ENCODE measurements at places on chromosomes 11 and 22. TPM values are rescaled to one million over a fixed set of nuclear protein-coding genes. Genes with fewer than 3 reads are reported as not detected.

DLG2 gene
- total RNA-seq: 1.1 TPM

TFIP11 gene
- total RNA-seq: 58.5 TPM

UBQLNL gene
- total RNA-seq: 0.45 TPM

CCDC85B gene
- total RNA-seq: 39.4 TPM

APOA5 gene
- total RNA-seq: not detected

SMIM35 gene
- total RNA-seq: 0.27 TPM

BAD gene
- total RNA-seq: 34.2 TPM

TMEM151A gene
- not detected for total RNA-seq

BCR gene
- total RNA-seq: 45.6 TPM

SLC6A5 gene
- not detected for total RNA-seq

HTR3A gene
- not detected for total RNA-seq

USP2 gene
- total RNA-seq: 0.22 TPM

COMMD9 gene
- total RNA-seq: 47.1 TPM

CRYBB3 gene
- 0.57 TPM for total RNA-seq

CRYBB1 gene
- not detected for total RNA-seq

PLEKHB1 gene
- 12.6 TPM for total RNA-seq

CALCA gene
- total RNA-seq: not detected

KCNJ5 gene
- not detected for total RNA-seq

LRRC4C gene
- not detected for total RNA-seq

OR5A2 gene
- total RNA-seq: not detected

RIMBP3B gene
- total RNA-seq: 0.84 TPM

MS4A6A gene
- total RNA-seq: not detected

VSIG2 gene
- total RNA-seq: not detected

POU2AF1 gene
- 2.4 TPM for total RNA-seq

LRRC56 gene
- total RNA-seq: 2.0 TPM

OR2AG1 gene
- total RNA-seq: not detected

RPS25 gene
- total RNA-seq: 1,054 TPM

APOL5 gene
- total RNA-seq: not detected

REXO2 gene
- 73.4 TPM for total RNA-seq

POU2F3 gene
- not detected for total RNA-seq

DRD4 gene
- 0.21 TPM for total RNA-seq

MYOD1 gene
- not detected for total RNA-seq

RAG2 gene
- total RNA-seq: not detected

ENDOD1 gene
- total RNA-seq: 15.8 TPM

MRGPRE gene
- not detected for total RNA-seq

RHOD gene
- 0.35 TPM for total RNA-seq

NRXN2 gene
- 0.07 TPM for total RNA-seq

RAB39A gene
- 0.15 TPM for total RNA-seq

MYRF gene
- 1.1 TPM for total RNA-seq

FGF4 gene
- total RNA-seq: not detected

GLYATL2 gene
- not detected for total RNA-seq

RASGRP2 gene
- 300 TPM for total RNA-seq

SLC17A6 gene
- total RNA-seq: not detected

CNIH2 gene
- 2.5 TPM for total RNA-seq

PNPLA3 gene
- not detected for total RNA-seq

E2F8 gene
- total RNA-seq: 59.7 TPM

GRIA4 gene
- total RNA-seq: not detected

TMEM86A gene
- total RNA-seq: 0.25 TPM

PRR5L gene
- total RNA-seq: 6.9 TPM

MPPED2 gene
- not detected for total RNA-seq

SYT8 gene
- total RNA-seq: not detected

CARD10 gene
- not detected for total RNA-seq

SCGB2A2 gene
- total RNA-seq: not detected

TCN1 gene
- total RNA-seq: not detected

Measured in activated CD4-positive, alpha-beta T cell treated with anti-CD3 and anti-CD28 coated beads, Interleukin-2, amount 10 ng/mL, durations not matched to agents 7 days and 5 days (primary cell).